Mesendoderm (in vitro differentiated cells): ENCODE measurements at places on chromosomes 13 and 19.

DNA sequence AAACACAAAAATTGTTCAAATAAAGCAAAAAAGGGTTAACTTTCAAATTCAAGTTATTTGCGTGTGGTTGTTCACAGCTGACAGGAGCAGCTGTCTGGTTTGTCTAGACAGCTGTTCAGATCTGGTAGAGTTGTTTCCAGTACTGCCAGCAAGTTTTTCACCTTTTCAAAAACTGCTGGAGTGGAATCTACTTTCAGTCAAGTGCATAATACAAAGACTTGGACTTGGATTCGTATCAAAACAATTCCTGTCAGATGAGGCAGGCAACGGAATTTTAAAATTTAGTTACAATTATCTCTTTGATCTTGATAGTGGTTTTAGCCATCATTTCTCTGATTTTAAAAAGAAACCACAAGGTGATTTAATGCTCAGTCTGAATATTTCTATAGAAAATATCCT, 51.7 kb upstream of the EEF1AKMT1 start:
- DNase-seq, result no peak

DNA sequence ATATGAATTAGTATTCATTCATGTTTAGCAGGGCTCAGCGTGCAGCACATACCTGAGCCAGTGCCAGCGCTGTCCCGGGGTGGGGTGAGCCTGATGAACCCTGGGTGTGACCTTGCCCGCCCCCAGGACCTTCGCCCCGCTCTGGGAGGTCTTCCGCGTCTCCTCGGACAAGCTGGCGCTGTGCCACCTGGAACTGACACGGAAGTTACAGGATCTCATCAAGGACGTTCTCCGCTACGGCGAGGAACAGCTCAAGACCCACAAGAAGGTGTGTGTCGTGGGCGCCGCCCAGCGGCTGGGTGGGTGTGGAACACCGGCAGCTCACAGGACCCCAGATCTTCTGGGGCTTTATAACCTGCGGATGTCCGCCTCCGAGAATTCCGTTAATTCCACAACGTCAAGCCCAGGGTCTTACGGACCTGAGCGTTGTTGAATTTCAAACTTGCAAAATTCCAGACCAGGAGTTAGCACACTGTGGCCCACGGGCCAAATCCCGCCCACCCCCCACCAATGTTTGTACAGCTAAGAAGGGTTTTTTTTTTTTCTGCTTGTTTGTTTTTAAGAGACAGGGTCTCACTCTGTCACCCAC, 15.4 kb downstream of the FCHO1 start:
- peak; percentile 91 for DNase-seq

DNA sequence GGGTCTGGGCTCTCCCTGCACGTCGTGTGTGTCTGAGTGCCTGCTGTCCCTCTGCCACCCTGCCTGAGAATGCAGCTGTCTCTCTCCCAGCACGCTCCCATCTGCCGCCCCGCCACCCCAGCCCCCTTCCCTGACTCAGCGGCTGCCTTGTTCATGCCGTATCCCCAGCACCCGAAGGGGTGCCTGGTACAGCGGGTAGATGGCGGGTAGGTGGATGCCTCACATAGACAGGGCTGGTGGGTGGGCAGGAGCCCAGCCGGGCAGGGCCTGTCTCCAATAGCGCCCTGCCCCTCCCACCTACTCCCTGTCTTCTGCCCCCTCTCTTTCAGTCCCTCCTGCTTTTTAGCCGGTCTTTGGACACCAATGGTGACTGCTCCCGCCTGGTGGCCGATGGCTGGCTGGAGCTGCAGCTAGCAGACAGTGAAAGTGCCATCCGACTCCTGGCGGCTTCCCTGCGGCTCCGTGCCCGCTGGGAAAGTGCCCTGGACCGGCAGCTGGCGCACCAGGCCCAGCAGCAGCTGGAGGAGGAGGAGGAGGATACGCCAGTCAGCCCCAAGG, 30.3 kb downstream of the DHX34 start:
- no peak for DNase-seq

GRCh38 chr13:39536274-39536673, 66.7 kb downstream of the LHFPL6 start:
- no peak for DNase-seq
